ENCODE measurements at places on chromosomes 5 and 9. TPM values are rescaled to one million over a fixed set of nuclear protein-coding genes. Genes with fewer than 3 reads are reported as not detected.

OTULIN gene
- total RNA-seq = 34.1 TPM

GRCh38 chr9:20568400-20568799 lies 53.9 kb downstream of the MLLT3 start:
- DNase-seq = no peak

DNA sequence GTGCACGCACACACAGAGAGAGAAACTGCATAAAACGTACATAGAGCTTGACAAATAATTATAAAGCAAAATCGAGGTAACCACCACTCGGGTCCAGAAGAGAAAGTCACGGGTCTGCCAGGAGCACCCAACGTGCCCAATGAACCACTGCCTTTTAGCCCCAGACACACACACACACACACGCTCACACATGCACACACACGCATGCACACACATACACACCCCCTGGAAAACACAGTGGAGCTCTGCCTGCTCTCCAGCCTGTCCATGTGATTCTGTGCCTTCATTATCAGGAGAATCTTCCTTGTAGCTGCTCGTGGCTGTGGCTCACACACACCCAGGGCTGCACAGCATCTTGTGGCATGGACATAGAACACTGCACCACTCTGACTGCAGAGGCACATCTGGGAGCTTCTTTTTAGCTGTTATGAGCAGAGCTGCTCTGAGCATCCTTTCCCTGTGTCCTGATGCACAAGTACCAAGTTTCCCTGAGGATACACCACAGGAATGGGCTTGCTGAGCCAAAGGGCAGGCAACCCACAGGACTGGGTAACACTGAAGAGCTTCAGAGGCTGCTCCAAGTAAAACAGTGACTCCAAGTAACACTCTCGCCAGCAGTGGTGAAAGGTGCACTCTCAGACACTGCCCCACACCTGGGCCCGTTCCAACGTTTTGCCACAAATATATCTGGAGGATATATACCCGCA lies 58.9 kb downstream of the CAMSAP1 start:
- no peak for DNase-seq

GRCh38 chr9:124266139-124266825 lies 8.5 kb downstream of the NEK6 start:
- DNase-seq = no peak

GRCh38 chr9:68991457-68991856 lies 22.5 kb downstream of the PRKACG start:
- DNase-seq = peak; percentile 83

- DNase-seq = peak; percentile 96
These were observed 2.5 kb upstream of the ZNF608 start for GRCh38 chr5:124748687-124749594.

DNA sequence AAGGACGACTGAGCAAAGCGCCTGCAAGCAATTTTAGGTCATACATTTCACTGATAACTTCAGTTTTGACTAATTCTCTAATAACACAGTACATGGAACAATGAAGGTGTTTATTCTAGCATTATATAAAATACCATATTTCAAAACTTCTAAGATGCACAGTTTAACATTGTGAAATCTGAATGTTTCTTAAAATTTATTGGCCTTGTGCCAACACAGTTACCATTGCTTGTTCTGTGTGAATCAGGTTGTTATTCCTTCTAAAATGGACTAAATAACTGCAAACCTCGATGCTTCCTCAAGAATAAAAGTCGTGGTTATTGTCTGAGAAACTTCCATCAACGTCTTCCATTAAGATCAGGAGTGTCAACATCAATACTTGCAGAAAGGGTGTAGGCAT lies 8.0 kb downstream of the MCC start:
- no peak for DNase-seq

PHYHD1 gene
- 23.6 TPM for total RNA-seq

DNA sequence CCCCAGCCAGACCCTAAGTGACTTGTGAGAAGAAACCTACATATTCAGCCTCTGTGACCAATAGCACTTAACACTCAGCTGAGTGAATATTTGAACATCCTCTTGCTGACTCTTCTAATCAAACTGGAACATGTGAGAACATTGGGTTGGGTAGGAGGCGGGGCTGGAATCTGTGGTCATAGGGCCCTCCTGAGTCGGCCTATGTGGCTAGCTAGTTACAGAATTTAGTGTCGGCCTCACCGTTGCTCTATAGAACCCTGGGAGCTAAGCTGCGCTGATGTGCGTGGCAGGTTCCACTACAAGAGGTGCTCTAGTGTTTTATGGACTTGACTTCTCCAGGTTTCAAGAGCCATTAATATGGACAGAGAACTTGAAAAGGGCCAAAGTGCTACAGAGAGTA lies 138.8 kb downstream of the DROSHA start:
- DNase-seq = no peak

DNA sequence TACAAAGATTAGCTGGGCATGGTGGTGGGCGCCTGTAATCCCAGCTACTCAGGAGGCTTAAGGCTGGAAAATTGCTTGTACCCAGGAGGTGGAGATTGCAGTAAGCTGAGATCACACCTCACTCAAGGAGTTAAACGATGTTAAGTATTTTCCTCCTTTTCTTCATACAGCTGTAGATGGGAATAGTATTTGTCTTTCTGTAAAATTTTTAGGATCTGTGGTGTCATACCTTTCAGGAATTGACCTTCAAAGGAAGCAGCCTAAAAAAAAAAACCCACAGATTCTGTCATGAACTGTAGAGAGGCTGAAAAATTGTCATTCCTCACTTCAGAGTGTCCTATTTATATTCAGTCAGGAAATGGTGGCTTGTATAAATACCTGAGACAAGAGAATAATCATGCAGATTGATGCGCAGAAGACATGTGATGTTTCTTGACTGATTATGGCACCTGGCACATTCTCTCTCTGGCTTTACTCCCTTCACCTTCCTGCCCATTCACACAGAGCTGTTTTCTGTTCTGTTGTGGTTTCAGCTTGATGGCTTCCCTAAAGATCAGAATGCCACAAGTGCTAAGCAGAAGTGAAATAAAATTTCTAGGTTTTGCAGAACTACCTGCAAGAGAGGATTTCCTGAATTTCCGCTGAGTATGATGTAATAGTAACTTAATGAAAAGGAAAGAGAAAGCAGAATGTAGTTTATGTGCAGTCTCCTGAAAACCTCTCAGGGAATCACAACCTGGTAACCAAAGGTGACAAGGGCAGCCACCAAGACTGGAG lies 3.8 kb downstream of the IFNA1 start:
- no peak for DNase-seq

DNA sequence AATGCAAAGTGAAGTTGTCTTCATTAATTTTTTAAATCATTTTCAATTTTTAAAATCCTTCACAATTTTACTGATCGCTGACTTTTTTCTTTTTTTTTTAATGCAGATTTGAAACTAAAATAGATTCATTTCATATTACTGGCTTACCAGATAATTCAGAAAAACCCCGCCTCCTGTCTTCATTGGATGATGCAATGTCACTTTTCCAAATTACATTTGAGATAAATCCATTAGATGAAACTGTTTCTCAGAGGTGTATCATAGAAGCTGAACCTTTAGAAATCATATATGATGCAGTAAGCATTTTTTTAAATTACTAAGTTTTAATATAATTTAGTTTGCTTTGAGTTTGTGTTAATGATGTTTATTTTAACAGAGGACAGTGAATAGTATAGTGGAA lies 60.6 kb downstream of the VPS13A start:
- no peak for DNase-seq

DNA sequence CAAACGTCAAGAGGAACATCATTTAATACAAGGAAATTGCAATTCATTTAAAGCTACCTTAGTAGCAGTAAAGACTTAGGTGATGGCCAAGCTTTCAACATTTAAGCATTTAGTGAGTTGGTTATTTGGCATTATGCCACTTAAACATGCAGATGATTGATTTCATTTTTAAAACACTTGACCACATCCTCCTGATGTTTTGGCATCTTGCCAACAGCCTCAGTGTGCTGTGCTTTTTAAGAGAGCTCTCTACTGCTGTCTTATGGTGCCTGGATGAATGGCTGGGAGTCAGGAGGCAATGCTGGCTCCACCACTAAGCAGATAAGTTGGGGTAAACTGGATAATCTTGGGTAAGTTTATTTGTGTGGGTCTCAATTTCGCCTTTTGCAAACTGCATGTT lies 364.5 kb downstream of the MAN2A1 start:
- no peak for DNase-seq

DNA sequence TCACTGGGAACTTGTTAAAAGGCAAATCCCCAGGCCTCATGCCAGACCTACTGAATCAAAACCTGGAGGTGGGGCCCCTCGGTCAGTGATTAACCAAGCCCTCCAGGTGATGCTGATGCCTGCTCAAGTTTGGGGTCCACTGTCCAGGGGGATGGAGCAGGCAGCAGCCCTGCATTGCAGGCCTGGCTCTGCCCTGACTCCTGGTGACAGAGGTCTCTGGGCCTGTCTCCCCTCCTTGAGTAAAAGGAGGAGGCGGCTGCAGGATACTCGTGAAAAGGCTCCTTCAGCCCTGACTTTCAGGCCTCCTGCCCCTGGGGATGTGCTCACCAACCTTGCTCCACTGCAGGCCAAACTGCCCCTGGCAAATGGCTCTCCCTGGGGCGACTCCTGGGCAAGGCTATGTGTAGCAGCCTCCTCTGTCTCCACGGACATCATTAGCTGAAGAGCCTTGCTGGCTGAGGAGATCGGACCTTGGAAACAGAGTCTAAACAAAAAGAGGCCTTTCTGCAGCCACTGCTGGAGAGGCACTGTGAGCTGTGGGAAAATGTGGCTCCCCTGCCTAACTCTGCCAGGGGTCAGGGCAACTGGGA lies 134.8 kb upstream of the ALDH1B1 start:
- DNase-seq = peak; percentile 89

DNA sequence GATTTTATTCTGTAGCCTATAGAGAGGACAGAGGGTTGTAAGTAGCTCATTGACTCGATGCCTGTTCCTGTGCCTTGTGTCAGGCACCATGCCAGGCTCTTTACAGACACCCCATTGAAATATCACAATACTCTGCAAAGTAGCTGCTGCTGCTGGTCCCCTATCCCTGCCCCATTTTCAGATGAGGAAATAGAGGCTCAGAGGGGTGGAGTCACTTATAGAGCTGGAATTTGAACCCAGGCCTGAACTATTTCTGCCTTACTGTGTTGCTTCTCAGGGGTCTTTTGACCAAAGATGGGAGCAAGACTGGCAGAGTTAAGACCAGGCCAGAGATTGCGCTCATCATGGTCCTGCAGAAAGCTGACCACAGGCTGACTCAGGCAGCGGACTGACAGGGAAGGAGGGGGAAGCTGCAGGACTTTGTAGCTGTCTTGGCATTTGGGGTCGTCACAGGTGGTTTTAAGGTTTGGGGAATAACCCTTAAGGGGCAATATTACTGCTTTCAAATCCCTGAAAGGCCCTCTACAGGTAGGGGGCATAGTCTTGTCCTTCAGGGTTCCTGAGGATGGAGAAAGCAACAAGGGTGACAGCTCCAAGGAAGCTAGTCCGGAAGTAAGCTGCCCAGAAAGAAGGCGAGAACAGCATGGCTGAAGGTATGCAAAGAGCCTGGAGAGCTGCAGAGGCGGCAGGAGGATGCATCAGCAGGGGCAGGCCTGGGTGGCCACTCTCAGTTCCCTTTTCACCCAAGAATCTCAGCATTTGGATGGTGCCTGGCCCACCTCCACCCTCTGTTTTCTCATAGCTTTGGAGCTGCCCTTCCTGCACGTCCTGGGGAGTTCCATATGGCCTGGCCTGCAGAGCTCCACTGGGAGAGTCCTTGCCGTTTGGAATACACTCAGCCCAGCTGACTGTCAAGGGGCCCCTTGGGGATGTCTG lies 18.3 kb upstream of the NDST1 start:
- DNase-seq = no peak

GDA gene
- not detected for total RNA-seq

DNA sequence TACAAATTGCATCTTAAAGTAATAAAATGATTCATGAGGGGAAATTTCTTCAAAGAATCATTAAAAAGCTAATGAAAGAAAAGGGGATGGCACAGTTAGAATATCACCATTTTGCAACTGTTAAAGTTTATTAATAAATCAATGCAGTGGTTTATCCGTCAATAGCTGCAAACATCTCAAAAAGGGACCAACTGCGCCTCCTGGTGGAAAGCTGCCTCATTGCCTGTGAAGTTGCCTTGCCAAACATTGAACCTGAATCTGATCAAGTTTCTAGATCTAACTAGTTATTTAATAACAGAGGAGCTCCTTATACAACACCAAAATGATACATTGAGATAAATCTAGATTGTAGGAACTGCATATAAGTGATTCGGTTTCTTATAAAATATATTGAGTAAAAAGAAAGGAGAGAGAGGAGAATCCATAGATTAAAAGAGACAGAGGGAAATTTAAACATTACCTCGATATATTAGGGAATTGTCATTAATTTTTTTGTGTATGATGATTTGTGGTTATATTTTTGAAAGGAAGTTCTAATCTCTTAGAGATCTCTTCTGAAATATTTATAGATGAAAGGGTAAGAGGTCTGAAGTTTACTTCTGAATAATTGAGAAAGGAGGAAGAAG lies 6.9 kb upstream of the NDUFB6 start:
- no peak for DNase-seq

PLPP7 gene
- 11.8 TPM for total RNA-seq

DNA sequence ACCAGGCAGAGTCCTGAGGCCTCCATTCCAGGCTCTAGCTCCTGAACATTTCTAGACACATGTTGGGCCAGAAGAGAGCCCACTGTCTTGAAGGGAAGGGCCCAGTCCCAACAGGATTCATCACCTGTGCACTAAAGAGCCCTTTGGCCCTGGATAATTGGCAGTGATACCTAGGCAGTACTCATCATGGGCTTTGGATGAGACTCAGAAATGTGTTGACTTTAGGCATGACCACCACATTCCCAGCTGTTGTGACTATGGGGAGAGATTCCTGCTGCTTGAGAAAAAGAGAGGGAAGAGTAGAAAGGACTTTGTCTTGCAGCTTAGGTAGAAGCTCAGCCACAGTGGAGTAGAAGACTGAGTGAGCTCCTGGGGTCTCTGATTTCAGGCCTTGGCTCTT lies 138.4 kb upstream of the DAPK1 start:
- no peak for DNase-seq

GRCh38 chr5:96692441-96692840 lies 30.3 kb downstream of the CAST start:
- no peak for DNase-seq

SLC1A3 gene
- total RNA-seq = 18.9 TPM

GRCh38 chr9:115548609-115549260 lies 430.8 kb upstream of the TNC start:
- no peak for DNase-seq

TLX3 gene
- not detected for total RNA-seq

- no peak for DNase-seq
These were observed 23.5 kb upstream of the IL12B start for GRCh38 chr5:159353661-159354252.

- DNase-seq = no peak
These were observed 298.5 kb upstream of the PCSK5 start for GRCh38 chr9:75591972-75592371.

- no peak for DNase-seq
These were observed 3.6 kb upstream of the TRIM41 start for GRCh38 chr5:181219262-181220177.
